ENCODE measurements at places on chromosomes 2 and 18. TPM values are rescaled to one million over a fixed set of nuclear protein-coding genes. Genes with fewer than 3 reads are reported as not detected.

SERPINB7 gene
- total RNA-seq: not detected

CSRNP3 gene
- not detected for total RNA-seq

DNA sequence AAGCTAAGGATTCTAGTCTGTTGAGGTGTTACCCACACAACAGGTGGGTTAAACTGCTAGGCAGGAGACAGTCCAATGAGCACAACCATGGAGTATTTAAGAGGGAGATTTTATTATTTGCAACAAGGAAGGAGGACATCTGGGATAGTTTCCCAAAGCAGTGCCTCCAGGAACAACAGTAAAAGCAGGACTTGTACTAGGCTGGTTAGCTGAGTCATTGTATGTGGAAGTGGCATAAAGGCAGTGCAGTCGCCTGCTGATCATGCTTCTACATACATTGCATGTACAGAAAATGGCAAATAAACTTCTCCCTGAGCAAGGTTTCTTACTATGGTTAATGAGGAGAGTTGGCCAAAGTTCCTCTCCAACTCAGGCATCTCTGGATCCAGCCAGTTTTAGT is 46.1 kb upstream of the CYTIP start:
- H3K36me3 ChIP-seq: peaks cover under 1% of the 10 kb centered on the region
- H3K4me3 ChIP-seq: no peak overlapping the region
- DNase-seq: no peak
- H3K27me3 ChIP-seq: no peaks in the 10 kb centered on the region

- H3K4me3 ChIP-seq: no peak overlapping the region
- H3K4me1 ChIP-seq: peaks cover 12% of the 10 kb centered on the region
- no peaks in the 10 kb centered on the region for H3K27me3 ChIP-seq
- no peaks in the 10 kb centered on the region for H3K36me3 ChIP-seq
- DNase-seq: no peak
These were observed 49.2 kb upstream of the NEMP2 start for GRCh38 chr2:190583507-190584337.

DNA sequence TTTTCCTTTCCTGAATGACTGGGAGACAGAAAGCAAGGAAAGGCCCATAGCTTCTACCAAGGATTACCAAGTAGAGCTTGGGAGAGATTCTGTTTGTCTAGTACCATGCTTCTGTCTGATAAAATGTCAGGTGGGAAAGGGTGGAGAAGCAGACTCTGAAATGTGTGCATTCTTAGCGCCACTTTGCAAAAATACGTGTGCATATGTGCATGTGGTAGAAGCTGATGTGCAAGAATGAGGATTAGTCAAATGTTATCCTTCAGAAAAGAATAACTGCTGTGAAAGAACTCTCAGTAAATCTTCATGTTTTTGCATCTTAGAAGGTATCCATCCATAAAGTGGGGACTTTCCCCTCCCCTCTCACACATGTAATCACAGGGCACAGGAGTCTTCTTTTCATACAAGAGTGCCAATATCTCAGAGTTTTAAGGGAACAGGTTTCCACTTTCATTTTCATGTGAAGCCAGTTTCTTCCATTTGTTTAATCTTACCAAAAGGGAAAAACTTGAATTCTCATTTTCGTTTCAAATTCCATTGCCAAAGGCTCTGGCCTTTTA is 15.4 kb upstream of the DGKD start:
- no peak for DNase-seq
- no peaks in the 10 kb centered on the region for H3K27me3 ChIP-seq
- no peak overlapping the region for H3K27ac ChIP-seq
- H3K36me3 ChIP-seq: no peaks in the 10 kb centered on the region

DNA sequence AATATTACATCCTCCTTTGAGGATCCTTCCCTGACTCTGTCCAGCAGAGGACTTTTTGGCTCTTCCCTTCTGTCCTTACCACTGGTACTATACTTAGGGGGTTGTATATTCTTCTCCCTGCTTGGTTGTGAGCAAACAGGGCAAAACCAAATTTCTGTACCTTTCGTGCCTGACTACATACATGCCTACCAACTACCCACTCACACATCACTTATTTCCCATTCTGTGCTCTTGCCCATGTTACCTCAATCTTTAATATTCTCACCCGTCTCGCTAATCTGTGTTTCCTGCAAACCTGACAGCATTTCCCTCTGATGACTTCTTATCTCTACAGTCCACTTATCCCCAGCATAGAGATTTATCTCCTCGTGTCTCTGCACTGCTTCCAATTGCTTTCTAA is 58.6 kb downstream of the FTCDNL1 start:
- H3K27me3 ChIP-seq: no peaks in the 10 kb centered on the region
- DNase-seq: no peak
- H3K27ac ChIP-seq: no peak overlapping the region
- H3K4me1 ChIP-seq: no peaks in the 10 kb centered on the region
- no peak overlapping the region for H3K4me3 ChIP-seq

ALPG gene
- not detected for total RNA-seq

GRCh38 chr2:220227266-220227920 is 600.0 kb downstream of the SLC4A3 start:
- no peak overlapping the region for H3K27ac ChIP-seq
- DNase-seq: no peak
- H3K36me3 ChIP-seq: no peaks in the 10 kb centered on the region
- no peaks in the 10 kb centered on the region for H3K27me3 ChIP-seq
- H3K4me3 ChIP-seq: no peak overlapping the region

GRCh38 chr2:7012141-7012764 is 95.0 kb downstream of the RNF144A start:
- peaks cover 9% of the 10 kb centered on the region for H3K36me3 ChIP-seq
- peaks cover 44% of the 10 kb centered on the region for H3K4me1 ChIP-seq
- no peaks in the 10 kb centered on the region for H3K27me3 ChIP-seq
- no peak overlapping the region for H3K4me3 ChIP-seq

DNA sequence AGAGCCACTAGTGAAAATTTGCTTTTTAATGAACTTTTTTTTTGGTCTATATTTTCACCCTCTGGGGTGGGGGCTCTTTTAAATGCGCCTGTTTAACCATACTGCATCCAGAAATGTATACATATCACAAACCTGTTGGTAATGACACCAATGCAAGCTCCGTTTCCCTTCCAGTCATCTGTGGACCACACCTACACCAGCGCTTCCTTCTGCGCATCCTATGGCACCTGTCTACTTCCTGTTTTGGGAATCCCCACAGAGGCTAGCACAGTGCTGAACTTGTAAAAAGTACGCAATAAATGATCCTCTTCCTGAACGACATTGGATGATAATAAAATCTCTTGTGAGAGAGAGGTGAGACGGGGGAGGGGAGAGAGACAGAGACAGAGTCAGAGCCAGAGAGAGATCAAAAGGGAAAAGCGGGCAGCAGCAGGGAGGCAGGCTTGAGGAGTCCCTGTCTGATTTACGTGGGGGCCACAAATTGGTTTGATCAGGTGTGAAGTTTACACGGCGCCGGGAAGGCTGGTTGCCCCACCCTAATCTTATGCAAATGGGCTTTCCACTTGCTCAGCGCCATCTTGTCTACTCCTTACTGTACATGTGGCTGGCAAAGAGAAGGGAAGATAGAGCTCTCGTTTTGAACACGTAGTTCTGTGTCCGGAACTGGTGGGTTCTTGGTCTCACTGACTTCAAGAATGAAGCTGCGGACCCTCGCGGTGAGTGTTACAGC is 38.1 kb upstream of the SLC38A11 start:
- no peak for DNase-seq
- H3K4me3 ChIP-seq: no peak overlapping the region
- no peak overlapping the region for H3K27ac ChIP-seq
- no peaks in the 10 kb centered on the region for H3K27me3 ChIP-seq
- no peaks in the 10 kb centered on the region for H3K36me3 ChIP-seq

DNA sequence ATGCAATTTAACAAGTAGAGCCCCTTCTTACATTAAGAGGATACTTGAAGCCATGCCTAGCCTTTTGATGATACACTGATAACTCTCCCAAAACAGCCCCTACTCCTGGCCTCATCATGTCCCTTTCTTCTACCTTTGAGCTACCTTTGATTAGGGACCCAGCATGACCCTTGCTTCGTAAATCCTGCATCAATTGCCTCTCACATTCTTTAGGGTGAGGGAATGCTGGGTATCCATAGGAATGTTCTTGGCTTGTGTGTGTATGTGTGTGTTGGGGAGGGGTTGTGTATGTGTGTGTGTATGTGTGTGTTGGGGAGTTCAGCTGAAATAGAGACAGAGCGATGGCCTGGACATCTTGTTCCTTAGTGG is 5.3 kb upstream of the KRCC1 start:
- no peak for DNase-seq
- H3K27ac ChIP-seq: no peak overlapping the region
- no peaks in the 10 kb centered on the region for H3K27me3 ChIP-seq
- H3K4me1 ChIP-seq: peaks cover 30% of the 10 kb centered on the region
- H3K36me3 ChIP-seq: no peaks in the 10 kb centered on the region
- no peak overlapping the region for H3K4me3 ChIP-seq

DNA sequence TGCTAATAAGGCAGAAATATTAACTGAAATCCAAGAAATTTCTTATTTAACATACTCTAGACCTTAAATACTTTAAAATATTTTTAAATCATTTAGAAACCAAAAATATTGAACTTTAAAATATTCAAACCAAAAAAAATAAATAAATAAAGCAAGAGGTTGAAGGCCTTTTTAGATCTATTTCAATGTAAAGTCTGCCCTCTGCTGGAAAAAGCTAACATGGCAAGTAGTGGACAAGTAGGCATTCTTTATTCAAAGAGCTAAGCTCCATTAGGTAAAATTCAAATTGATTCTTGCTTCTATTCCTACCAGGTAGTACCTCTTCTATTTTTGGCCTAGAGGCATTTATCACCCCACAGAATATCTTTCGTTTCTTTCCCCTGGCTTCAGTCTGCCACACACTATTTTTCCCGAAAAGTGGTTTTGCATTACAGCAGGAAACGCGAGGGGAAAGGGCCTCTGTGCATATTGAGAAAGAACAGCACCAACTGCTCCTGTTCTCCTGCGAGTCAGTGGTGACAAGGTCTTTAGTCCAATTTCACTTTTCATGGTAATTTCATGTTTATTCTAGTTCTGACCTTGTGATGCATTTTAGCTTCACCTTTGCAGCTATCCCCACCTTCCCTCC is 20.4 kb downstream of the IFIH1 start:
- H3K4me1 ChIP-seq: no peaks in the 10 kb centered on the region
- H3K4me3 ChIP-seq: no peak overlapping the region
- no peak overlapping the region for H3K27ac ChIP-seq
- peak; percentile 67 for DNase-seq

- H3K4me3 ChIP-seq: no peak overlapping the region
- H3K36me3 ChIP-seq: no peaks in the 10 kb centered on the region
- no peak for DNase-seq
- H3K27me3 ChIP-seq: no peaks in the 10 kb centered on the region
These were observed 238.2 kb downstream of the GCA start for GRCh38 chr2:162581959-162582798.

FRZB gene
- total RNA-seq: not detected

- no peaks in the 10 kb centered on the region for H3K36me3 ChIP-seq
- DNase-seq: peak; percentile 23
- no peak overlapping the region for H3K4me3 ChIP-seq
These were observed 292.6 kb downstream of the SETBP1 start for GRCh38 chr18:44973282-44973681.

DNA sequence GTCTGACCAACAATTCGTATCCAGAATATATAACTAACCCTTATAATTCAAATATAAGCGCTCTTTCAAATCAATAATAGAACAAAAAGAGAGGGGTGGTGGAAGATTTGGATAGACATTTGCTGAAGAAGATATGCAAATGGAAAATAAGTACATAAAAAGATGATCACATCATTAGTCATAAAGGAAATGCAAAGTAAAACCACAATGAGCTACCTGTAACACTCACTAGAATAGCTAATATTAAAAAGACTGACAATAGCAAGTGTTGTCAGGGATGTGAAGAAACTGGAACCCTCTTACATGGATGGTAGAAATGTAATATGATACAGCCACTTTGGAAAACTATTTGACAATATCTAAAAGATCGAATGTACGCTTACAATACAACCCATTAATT is 84.9 kb upstream of the MRPS9 start:
- no peak overlapping the region for H3K4me3 ChIP-seq
- no peaks in the 10 kb centered on the region for H3K4me1 ChIP-seq
- H3K27me3 ChIP-seq: peaks cover 4% of the 10 kb centered on the region
- H3K36me3 ChIP-seq: no peaks in the 10 kb centered on the region
- no peak for DNase-seq

DNA sequence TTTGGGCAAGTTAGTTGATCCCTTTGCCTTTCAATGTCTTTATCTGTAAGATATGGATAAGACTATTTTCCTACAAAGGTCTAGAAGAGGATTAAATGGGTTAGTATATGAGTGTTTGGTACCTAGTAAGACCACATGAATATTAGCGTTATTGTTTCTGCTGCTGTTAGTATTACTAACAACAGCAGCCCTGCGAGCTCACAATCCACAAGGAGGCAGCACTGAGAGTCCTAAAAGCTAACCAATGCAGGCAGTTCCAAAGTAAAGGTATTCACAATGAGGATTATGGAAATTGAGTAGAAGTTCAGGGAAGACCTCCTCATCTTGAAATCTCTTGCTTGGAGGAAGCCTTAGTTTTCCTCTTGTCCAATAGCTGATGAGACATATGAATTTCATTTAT is 248.9 kb downstream of the TDRD15 start:
- H3K4me3 ChIP-seq: no peak overlapping the region
- DNase-seq: peak; percentile 12
- peaks cover 2% of the 10 kb centered on the region for H3K27me3 ChIP-seq
- H3K36me3 ChIP-seq: no peaks in the 10 kb centered on the region

DNA sequence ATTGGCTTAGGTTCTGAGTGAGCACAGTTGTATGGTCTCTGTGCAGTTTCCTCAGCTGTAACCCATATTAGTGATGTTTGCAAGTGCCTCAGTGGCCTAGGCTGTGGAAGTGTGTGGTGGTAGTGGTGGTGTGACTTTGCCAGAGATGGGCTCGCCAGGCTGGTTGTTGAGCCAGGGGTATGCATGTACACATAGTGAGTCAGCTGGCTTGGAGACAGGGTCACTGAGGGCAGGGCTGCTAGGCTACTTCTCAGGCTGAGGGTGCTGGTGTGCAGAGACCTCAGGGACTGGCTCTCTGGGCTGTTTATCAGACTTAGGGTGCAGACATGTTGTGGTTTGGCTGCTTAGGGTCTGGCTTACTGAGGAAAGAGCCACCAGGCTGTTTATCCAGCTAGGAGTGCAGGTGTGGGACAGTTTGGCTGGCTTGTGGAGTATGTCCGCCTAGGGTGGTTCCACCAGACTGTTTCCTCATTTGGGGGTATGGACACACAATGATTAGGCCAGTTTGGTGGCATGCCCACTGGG is 15.0 kb downstream of the APLF start:
- H3K27ac ChIP-seq: no peak overlapping the region
- DNase-seq: no peak
- H3K4me1 ChIP-seq: no peaks in the 10 kb centered on the region
- no peaks in the 10 kb centered on the region for H3K27me3 ChIP-seq
- no peaks in the 10 kb centered on the region for H3K36me3 ChIP-seq
- no peak overlapping the region for H3K4me3 ChIP-seq

GRCh38 chr2:36060133-36060532 is 295.4 kb upstream of the CRIM1 start:
- no peak overlapping the region for H3K27ac ChIP-seq
- H3K27me3 ChIP-seq: peaks cover 10% of the 10 kb centered on the region
- H3K36me3 ChIP-seq: no peaks in the 10 kb centered on the region
- no peak for DNase-seq

Measured in activated CD4-positive, alpha-beta T cell treated with anti-CD3 and anti-CD28 coated beads for 36 hours (primary cell).